ENCODE measurements at places on chromosomes 3 and 15.

- H3K27ac ChIP-seq, result no peak overlapping the region
- peaks cover 13% of the 10 kb centered on the region for H3K4me1 ChIP-seq
- no peak overlapping the region for H3K4me3 ChIP-seq
- no peaks in the 10 kb centered on the region for H3K36me3 ChIP-seq
- H3K27me3 ChIP-seq, result no peaks in the 10 kb centered on the region
Observed at GRCh38 chr3:170044271-170044670, 6.5 kb downstream of the GPR160 start.

- no peak overlapping the region for H3K4me3 ChIP-seq
- peaks cover 6% of the 10 kb centered on the region for H3K4me1 ChIP-seq
- no peak overlapping the region for H3K27ac ChIP-seq
- no peak for DNase-seq
- H3K36me3 ChIP-seq, result no peaks in the 10 kb centered on the region
- H3K27me3 ChIP-seq, result peaks cover 49% of the 10 kb centered on the region
Observed at GRCh38 chr3:43870120-43870519, 179.4 kb downstream of the ABHD5 start.

GRCh38 chr15:40857601-40858341 is 13.9 kb downstream of the SPINT1 start:
- H3K36me3 ChIP-seq, result no peaks in the 10 kb centered on the region
- peak; percentile 83 for DNase-seq
- no peak overlapping the region for H3K27ac ChIP-seq

DNA sequence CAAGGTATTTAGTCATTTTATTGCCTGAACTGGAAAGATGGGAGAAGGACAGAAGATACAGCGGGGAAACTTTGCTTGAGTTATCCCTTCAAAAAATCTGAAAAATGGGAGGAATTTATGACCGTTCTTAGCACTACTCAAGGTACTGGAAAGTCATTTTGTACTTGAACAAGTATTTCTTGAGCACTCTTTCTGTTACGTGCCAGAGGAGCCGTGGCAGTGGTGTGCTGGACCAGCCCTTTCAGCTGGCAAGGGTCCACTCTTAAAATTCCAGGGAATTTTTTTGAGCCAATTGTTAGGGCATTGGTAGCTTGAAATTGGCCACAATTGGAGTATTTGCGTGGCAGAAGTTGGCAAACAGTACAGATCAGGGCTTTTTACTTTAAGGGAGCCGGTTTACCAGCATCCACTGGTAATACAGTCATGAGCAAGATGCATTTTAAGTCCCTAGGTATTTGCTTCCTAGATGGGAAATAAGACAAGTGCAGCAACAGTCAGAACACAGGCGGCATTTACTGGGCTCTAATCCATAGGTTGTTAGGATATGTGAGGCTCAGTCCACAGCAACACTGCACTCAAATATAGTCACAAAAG is 145.9 kb upstream of the ST8SIA2 start:
- DNase-seq, result no peak
- no peak overlapping the region for H3K27ac ChIP-seq
- no peaks in the 10 kb centered on the region for H3K36me3 ChIP-seq
- no peaks in the 10 kb centered on the region for H3K4me1 ChIP-seq
- H3K27me3 ChIP-seq, result peaks cover 47% of the 10 kb centered on the region

- H3K4me3 ChIP-seq, result no peak overlapping the region
- peaks cover 22% of the 10 kb centered on the region for H3K4me1 ChIP-seq
- no peaks in the 10 kb centered on the region for H3K27me3 ChIP-seq
- no peak overlapping the region for H3K27ac ChIP-seq
- H3K36me3 ChIP-seq, result peaks cover 2% of the 10 kb centered on the region
Observed at GRCh38 chr3:122314228-122314876, 10.7 kb upstream of the CSTA start.
